NCI-H460 (cell line): ENCODE measurements at places on chromosomes 16 and 17. TPM values are rescaled to one million over a fixed set of nuclear protein-coding genes. Genes with fewer than 3 reads are reported as not detected.

Gene DNAH9
- total RNA-seq = not detected in 2 replicates

Gene CD300A
- total RNA-seq = not detected in 2 replicates

GRCh38 chr16:50253514-50253910 lies 12.8 kb upstream of the ADCY7 start:
- no peak for DNase-seq

- no peak for DNase-seq
These were observed 2.6 kb upstream of the NDE1 start for GRCh38 chr16:15647294-15648014.

DNA sequence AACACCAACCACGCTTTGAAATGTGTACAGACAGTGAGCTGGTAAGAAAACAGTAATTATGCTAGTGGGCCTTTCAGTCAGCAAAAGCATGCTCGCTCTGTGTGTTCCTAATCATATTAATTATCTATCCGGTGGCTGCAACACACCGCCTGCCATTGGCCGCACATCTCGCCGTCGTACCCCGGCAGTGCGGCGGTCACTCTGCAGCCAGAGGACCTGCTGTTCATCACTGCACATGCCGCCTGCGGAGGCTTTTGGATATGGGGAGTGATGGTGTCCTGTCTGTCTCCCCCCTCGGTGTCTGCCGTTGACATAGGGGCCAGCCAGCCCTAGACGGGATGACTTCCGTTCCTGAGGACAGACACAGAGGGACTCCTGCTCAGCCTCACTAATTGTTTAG lies 68.5 kb downstream of the RPA1 start:
- no peak for DNase-seq

DNA sequence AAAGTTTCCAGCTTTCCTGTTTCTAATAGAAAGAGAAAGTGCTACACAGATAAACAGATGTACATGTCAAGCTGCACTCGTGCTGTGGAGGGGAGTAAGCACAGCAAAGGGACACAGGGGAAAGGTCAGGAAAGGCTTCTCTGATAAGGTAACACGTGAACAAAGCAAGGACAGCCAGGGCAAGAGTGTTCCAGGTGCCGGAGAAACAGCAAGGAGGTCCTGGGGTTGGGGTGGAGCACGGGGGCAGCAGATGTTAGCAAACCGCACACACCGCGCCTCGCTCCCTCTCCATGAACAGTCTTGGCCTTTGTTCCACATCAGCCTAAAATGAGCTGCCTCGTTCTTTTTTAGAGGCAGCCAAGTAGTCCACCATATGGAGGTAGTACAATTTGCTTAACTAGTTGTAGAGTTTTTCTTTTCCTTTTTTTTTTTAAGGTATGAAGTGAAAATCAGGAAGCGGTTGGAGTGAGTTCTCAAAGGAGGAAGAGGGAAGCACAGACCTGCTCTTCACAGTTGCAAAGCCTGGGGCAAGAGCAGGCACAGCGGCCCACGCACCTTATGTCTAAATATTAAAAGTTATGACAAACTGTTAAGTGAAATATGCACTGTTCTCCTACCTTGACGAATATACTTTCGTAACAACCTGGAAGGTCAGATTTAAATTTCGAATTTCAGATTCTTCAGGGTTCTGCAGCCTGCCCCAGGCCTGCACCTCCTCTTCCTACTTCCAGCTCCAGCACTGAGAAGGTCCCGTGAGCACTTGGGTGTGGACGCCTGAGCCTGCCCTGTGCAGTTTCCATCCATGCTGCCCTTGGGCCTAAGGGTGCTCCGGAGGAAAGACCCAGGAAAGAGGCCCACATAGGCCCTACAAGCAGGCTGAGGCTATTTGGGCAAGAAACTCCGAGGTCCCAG lies 41.5 kb upstream of the RPH3AL start:
- no peak for DNase-seq

DNA sequence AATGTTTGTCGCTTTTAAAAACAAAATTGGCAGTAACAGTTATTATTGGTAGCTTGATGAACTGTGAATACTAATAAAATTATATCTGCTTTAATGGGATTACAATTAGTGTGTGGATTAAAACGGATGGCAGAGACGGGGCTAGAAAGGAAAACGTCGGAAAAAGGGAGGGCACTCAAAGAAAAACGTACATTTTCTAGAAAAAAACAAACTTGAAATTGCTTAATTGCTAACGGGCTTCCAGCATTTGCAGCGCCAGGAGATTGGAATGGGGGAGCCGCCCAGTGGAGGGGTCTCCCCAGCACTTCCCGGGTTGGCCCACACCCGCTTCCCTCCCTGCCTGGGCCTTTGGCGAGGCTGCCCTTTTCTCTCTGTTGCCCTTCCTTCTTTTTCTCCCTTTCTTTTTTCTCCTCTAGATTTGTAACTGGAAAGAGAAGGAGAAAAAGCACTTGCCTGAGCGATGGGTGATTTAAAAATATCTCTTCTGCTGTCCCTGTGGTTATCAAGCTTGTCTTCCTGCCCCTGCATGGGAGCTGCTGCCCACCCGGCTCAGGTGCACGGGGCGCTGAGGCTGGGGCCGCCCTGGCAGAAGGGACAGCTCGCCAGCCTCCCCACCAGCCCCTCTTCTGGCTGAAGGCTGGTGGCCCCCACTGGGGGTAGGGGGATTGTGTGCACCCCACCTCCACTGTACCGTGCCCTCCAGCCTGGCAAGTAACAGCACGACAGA lies 5.9 kb downstream of the BAHCC1 start:
- no peak for DNase-seq

Gene PRSS27
- total RNA-seq = 3.0 and 3.8 TPM in 2 replicates

DNA sequence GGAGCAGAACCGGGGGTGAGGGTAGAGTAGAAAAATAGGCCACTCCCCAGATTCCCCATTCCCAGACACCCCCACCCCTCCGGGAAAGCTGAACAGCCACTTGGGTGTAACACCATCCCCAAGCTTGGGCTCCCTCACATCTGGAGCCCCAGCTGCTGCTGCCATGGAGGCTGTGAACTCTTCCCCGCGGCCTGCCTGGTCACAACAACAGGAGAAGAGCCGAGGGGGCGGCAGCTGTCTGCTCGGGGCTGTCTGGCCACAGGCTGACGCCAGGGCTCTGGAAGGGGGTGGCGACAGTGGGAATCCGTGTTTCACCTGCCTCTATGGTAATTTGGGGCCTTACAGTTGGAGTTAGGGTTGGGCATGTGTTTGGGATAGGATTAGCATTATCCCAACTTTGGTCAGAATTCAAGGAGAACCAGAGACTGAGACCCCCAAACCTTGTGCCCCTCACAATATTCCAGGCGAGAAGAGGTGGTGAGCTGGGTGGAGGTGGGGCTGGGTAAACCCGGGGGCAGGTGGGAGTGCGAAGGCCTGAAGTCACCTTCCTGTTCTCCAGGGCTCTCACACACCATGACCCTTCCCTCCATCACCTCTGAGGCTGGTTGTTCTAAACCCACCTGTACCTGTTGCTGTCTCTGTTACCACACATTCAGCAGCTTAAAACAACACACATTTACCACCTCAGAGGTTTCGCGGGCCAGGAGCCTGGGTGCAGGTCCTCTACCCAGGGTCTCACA lies 29.7 kb upstream of the NXPH3 start:
- DNase-seq = no peak

DNA sequence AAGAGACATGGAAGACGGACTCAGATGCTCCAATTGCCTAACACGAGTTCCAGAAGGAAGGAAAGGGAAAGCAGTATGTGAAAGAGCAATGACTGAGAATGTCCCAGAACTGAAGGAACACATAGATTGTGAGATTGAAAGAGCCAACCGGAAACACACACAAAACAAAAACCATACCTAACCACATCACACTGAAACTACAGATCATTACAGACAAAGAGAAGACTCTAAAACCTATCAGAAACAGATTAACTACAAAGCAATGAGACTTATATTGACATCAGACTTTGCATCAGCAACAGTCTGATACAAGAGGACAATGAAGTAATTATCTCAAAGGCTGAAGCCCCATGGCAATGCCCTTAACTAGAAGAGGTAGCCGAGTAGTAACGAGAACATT lies 45.6 kb upstream of the CLEC18B start:
- DNase-seq = no peak

Gene OMG
- not detected in 2 replicates for total RNA-seq

Gene GP1BA
- not detected in 2 replicates for total RNA-seq

DNA sequence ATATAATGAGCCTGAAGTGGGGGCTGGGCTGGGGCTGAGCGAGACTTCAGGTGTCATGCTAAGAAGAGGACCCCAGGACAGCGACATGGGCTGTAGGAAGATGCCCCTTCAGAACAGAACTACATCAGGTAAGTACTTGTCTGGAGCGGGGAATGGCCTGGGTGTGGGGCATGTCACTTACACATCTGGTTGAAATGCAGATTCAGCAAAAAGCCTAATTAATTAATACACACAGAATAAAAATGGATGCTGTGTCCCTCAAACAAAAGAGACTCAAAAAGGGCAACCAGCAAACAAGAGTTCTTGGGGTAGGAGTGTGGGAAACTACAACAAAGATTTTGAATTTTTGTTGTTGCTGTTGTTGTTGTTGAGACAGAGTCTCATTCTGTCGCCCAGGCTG lies 11.8 kb downstream of the CMTM2 start:
- no peak for DNase-seq

- DNase-seq = no peak
These were observed 37.4 kb downstream of the ANKRD11 start for GRCh38 chr16:89452925-89453324.

- DNase-seq = no peak
These were observed 23.6 kb downstream of the CNTROB start for GRCh38 chr17:7955414-7956227.

DNA sequence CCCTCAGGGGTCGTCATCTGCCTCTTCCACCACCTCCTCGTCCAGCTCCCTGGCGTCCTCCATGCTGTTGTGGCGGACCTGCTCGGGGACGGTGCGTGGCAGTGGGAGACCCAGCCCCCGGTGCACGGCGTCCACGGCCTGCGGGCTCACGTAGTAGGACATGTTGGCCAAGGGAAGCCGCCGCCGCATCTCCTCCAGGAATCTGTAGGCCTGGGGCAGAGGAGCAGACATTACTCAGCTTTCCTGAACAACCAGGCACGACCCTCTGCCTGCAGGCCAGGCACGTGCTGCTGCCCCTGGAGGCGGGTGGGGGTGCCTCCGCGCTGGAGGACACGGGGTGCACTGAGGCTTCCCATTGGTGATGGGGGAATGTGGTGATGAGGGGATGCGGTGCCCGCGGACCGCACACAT lies 17.8 kb downstream of the TELO2 start:
- no peak for DNase-seq

DNA sequence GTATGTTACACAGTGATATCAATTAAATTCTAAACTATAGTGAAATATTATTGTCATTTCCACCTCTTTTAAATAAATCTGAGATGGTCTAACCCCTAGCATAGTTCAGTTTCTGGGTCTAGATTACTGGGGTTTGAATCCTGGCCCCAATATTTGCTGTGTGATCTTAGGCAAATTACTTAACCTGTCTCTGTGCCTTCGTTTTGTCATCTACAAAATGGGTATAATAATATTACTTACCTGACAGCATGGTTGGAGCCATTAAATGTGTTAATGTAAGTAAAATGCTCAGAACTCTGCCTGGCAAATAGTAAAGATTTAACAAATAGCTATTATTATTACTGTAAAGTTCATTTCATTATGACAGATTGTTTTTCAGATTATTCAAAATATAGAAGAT lies 52.3 kb downstream of the BMERB1 start:
- no peak for DNase-seq

GRCh38 chr16:85296859-85297660 lies 184.8 kb upstream of the CIBAR2 start:
- DNase-seq = peak; percentile 50

DNA sequence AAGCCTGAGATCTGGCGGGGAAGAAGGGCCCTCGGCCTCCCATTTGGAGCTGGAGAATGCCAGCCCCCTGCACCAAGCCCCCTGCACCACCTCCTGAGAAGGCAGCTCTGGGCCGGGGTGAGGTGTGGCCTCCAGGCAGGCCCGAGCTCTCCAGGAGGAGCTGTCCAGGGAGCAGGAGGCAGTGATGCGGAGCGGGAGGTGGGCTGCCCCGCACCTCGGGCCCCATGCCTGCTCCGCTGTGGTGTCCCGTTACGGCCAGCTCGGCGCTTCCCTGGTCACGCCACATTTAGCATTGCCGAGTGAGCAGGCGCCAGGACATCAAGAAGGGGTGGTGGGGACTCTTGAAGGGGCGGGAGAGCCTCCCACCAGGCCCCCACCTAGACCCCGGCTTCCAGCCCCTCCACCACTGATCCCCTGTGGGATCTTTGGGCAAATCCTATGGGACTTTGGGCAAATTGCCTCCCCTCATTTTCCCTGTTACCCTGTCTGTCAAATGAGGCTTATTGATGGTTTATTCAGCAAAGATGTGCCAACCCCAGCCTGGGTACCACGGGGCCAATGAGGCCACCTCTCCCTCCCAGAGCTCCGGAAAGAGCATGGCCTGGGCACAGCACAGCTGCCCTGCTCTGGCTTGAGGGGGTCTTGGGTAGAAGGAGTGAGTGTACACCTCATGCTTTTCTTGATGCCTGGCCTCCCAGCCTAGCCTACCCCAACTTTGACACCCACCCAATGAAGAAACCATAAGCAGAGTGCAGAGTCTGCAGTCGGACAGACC lies 15.3 kb downstream of the FOXN1 start:
- DNase-seq = no peak

Gene C1QL1
- total RNA-seq = 0.72 and 0.84 TPM in 2 replicates

DNA sequence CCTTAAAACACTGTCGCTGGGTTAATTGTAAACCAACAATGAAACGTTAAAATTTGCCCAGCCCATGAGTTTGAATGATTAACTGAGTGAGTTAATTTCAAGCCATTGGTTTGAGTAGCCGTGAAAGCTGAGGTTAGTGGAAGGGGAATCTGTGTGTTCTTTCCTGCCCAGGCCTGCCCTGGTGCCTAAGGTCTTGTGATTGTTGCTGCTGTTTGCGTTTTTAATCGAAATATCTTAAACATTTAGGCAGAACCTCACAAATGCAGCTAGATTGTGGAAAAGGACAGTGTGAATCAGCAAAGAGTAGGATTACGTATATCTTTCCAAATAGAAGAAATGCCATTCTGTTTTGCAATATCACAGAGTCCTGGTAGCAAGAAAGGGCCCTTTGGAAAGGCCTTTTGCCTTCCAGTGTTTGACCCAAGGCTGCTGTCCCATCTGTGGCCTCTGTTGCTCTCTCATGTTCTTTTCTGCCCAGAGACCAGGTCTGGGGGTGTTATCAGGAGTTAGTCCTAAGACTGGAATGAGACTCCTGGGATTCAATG lies 113.8 kb downstream of the MSI2 start:
- DNase-seq = peak; percentile 84

GRCh38 chr16:67936124-67936879 lies at the start of gene PSMB10:
Gene PSMB10 (minus strand): TSS chr16:67936850. CDS start chr16:67936749, 101 bp downstream.
- no peak for DNase-seq

- DNase-seq = no peak
These were observed 240.1 kb downstream of the UTP18 start for GRCh38 chr17:51500454-51500853.

GRCh38 chr16:81645266-81645694 lies 133.8 kb upstream of the PLCG2 start:
- no peak for DNase-seq

Gene RPGRIP1L
- total RNA-seq = 9.6 and 10.9 TPM in 2 replicates
